ENCODE measurements at places on chromosomes 5 and 9.

GRCh38 chr5:58106754-58107410 is 353.0 kb downstream of the PLK2 start:
- DNase-seq: peak; percentile 49

GRCh38 chr5:157351802-157352092 is 85.8 kb downstream of the CYFIP2 start:
- no peak for DNase-seq

DNA sequence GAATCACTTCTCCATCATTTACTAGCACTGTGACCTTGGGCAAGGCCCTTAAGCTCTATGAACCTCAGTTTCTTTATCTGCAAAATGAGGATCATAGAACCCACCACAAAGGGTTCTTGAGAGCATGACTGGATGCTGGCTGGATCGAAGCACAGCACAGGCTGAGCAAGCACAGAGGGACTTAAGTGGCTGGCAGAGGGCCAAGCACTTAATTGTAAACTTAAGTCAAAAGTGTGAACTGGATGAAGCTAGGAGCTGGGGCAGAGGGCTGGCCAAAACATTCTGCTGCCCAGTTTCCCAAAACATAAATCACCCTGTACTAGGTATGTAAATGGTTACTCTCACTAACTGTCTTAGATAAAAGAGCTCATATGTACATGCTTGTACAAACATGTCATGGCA is 112.3 kb upstream of the WWC1 start:
- DNase-seq: peak; percentile 37

- no peak for DNase-seq
Observed at GRCh38 chr5:180786531-180787398, 15.8 kb downstream of the MGAT1 start.

DNA sequence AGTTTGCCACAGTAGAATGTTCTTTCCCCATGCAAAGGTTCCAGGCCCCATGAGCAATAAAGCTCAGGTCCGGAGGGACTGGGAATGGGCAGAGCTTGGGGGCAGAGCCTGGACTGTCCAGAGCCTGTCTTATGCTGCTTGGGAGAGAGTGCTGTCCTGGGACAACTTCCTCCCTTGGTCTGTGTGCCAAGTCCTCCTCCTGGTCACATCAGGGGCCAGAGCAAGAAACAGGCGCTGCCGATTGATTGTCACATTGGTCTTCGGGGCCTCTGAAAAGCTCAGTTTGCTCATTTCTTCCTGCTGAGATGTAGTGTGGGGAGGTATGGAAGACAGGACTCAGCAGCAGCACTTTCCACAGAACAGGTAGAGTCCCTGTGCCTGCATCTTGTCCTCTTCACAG is 54.0 kb upstream of the FCN1 start:
- DNase-seq: no peak

- DNase-seq: no peak
Observed at GRCh38 chr9:5608298-5609225, 20.3 kb upstream of the RIC1 start.

- peak; percentile 87 for DNase-seq
Observed at GRCh38 chr5:126403876-126404275, 19.3 kb upstream of the GRAMD2B start.

DNA sequence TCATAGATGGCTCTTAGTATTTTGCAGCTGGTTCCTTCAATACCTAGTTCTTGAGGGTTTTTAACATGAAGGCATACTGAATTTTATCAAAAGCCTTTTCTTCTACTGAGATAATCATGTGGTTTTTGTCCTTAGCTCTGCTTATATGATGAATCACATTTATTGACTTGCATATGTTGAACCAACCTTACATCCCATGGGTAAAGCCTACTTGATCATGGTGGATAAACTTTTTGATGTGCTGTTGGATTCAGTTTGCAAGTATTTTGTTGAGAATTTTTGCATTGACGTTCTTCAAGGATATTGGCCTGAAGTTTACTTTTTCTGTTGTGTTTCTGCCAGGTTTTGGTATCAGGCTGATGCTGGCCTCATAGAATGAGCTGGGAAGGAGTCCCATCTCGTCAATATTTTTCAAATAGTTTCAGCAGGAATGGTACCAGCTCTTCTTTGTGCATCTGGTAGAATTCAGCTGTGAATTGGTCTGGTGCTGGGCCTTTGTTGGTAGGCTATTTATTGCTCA is 49.7 kb downstream of the YIPF5 start:
- DNase-seq: no peak

GRCh38 chr9:136324501-136325300 is 2.6 kb upstream of the GPSM1 start:
- DNase-seq: no peak

DNA sequence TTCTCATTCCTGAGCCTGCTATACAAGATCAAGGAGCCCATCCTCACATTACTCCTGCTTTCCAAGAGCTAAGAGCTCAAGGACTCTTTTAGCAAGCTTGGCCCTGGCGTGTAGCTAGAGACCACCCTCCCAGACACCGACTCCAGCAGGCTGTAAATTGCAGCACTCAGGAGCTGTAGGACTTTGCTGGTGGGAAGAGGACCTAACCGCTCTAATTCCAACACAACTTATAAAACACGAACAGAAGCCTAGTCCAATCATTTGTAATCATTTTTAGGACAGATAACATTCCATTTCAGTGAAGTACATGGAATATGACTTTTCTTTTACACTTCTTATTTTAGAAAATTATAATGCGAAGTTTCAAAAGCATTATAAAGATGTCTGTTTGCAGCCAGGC is 219.9 kb downstream of the NXNL2 start:
- DNase-seq: no peak

DNA sequence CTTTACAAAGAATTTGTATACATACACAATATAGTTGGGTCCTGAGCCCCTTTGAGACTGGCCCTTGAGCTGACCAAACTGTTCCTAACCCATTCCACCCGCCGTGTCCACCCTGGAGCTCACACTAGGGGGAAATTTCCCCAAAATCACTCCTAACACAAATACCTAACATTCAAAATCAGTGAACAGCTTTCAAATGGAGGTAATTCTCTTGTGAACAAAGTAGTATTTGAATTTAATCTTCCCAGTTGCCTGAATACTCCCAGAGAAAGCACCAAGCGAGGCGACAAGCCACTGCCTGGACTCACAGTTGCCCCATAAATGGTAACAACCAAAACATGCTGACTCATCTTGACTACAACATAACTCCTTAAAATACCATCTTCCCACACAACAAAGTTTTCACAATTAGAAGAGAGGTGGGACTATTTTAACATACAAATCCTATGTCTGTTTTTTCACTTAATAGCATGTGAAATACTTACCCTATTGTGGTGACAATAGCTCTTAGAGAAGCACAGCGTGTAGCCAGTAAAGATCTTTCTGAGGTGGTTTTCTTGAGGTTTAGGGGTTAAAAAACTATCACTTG is 31.7 kb upstream of the SCAMP1 start:
- DNase-seq: peak; percentile 23

GRCh38 chr9:249025-249424 is 34.4 kb downstream of the DOCK8 start:
- no peak for DNase-seq

DNA sequence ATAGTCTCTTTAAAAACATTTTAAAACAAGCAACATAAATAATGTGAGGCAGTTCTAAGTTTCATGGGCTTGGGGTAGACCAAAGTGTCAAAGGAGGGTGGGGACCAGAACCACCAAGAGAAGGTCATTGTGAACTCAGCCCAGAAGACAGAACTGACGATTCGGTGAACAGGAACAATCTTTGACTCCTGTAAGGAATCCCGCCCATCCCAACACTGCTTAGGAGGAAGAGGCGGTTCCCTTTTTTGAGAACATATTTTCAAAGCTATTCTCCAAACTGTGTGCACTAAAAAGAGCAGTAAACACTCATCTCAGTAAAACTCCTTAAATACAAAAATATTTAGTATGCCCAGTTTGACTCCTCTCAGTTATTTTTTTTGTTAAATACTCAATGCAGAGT is 176.5 kb upstream of the TLE4 start:
- DNase-seq: no peak

- peak; percentile 66 for DNase-seq
Observed at GRCh38 chr5:75049456-75050351, 2.7 kb downstream of the GCNT4 start.

- DNase-seq: no peak
Observed at GRCh38 chr9:7140401-7140800, 382.6 kb downstream of the KDM4C start.

GRCh38 chr9:79264511-79265355 is 307.0 kb upstream of the TLE4 start:
- peak; percentile 51 for DNase-seq

- no peak for DNase-seq
Observed at GRCh38 chr5:73668017-73668416, 42.0 kb downstream of the ARHGEF28 start.

DNA sequence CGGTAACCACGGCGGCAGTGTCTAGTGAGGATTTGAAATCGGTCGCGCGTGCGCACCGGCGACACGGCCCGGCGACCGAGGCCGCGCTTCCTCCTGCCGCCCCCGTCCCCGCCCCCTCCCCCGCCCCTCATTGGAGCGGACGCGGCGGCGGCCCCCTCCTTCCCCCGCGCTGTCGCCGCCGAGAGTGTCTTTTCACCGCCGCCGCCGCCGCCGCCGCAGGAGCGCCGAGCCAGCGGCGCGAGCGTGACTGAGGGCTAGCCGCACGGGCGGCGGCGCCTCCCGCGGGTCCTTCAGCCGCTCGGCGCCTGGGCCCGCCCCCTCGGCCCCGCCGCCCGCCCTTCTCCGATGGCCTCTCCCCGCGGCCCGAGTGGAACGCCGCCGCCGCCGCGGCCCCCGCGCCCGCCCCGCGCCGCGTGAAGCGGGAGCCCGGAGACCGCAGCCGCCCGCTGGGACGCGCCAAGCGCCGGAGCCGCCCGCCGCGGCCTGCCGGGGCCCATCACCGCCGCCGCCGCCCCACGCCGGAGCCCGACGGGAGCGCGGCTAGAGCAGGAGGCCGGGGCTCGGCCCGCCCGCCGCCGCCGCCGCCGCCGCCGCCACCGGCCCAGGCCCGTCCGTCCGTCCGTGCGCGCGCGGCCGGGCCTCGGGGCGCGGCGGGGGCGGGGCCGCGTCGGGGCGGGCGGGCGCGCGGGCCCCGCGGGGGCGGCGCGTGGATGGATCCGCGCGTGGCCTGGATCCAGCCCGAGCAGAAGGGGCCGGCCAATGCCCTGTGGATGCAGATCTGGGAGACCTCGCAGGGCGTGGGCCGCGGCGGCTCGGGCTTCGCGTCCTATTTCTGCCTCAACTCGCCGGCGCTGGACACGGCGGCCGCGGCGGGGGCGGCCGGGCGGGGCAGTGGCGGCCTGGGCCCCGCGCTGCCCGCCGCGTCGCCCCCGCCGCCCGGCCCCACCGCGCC is at the start of gene TENT4A:
Gene TENT4A (plus strand): TSS at position 159 of the 952 bp plus-strand sequence. CDS start 552 bp downstream, at position 711.
- no peak for DNase-seq

GRCh38 chr5:43113546-43113945 is 7.2 kb upstream of the ZNF131 start:
- no peak for DNase-seq
